ENCODE measurements at places on chromosomes 1 and 21.
A peak's percentile ranks its signal among the peaks of the same experiment; 100 is the strongest.

- DNase-seq = no peak
These were observed 492.0 kb upstream of the USP24 start for GRCh38 chr1:55707196-55707595.

DNA sequence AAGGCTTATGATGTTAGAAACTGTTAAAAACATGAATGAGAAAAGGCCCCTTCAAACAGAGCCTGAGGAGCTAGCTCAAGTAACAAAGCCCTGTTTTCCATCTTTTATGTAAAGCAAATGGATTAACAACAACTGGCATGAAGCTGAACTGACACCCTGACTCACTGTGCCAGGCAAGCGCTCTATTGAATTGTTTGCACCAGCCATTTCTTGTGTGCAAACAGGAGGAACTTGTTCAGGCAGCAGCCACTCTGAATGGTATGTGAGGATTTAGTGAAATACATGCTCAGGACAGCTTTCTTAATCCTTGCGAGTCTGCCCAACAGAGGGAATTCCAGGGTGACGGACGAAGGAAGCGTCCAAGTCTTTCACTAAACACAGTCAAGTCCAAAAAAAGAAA is 291.1 kb upstream of the ADGRL2 start:
- no peak for DNase-seq

DNA sequence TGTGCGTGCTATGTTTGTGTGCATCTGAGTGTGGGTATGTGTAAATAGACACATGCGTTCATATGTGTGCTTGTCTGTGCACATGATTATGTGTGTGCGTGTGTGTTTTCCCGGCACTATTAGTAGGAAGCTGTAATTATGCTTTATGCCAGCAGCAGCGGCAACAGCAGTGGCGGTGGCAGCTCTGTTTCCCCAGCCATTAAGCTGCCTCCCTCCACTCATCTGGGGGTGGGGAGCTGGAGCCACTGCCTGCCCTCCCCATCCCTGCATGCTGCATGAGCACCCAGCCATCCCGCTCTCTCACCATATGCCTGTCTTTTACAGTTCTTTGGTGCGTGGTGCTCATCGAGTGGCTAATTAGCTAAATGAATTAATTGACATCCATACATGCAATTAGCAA is 30.5 kb upstream of the ACOT11 start:
- DNase-seq = peak; percentile 84

GRCh38 chr1:11541956-11542355 is 63.0 kb downstream of the DISP3 start:
- no peak for DNase-seq

DNA sequence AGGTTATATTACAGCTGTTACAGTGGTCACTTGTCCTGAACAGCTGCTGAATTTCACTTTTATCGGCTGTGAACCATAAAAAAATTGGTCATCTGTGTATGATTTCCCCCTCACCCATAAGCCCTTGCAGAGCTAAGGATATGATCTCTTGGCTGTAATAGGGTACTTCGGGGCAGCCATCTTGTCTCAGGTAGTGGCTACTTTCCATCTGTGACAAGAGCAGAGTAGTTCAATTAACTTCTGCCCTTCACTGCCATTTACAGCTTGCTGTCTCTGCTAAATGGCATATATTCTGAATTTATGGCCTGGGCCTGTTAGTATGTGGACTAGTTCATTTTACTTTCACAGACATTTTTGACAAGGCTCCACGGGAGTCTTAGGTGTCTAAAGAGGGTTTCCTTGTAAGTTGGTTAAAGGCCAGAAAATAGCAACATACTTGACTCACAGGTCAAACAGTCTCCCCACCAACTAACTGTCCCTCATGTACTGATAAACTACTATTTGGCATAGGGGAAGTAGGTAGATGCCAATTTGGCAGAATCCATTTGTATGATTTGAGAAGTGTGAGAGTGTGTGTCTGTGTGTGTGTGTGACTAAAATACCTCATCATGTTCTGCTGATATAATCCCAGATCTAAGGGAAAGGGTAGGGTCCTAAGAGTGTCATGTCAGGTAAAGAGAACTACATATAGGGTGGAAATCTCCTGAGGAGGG is 151.6 kb downstream of the KCTD3 start:
- peak; percentile 44 for DNase-seq

- DNase-seq = no peak
These were observed 193.8 kb upstream of the JUN start for GRCh38 chr1:58977598-58977997.

DNA sequence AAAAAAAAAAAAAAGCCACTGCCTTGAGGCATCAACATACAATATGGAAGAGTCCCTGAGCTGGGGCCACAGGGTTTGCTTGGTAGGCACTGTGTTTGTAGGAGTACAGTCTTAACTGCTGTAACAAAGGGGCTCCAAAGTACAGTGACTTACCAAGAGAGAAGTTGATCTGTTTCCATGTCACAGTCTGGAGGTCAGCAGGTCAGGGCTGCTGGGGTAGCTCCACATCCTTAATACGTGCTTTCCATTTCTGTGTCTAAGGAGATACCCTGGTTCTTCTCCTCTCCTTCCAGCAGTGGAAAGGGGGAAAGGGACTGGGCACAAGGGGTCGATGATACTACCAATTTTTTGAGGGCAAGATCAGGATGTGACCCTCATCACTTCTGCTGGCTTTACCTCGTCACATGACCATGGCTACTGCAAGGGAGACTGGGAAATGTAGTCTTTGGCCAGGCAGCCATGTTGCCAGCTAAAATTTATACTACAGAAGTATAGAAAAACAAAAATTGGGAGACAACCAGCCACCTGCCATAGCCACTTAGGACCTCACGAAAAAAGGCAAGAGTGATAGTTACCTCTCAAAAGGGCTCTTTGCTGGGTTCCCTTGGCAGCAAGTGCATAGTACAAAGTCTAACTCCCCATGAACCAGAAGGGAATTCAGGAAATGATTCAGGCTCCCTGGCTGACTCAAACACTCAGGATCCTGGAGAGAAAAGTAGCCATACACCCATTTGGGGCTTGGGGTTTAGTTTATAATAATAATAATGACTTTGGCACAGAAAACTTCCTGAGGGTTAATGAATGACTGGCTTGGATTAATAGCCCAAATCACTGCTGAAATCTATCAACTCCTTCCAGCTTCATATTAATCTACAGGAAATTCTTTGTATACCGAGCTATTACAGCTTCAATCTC is 52.7 kb upstream of the ATP5PO start:
- no peak for DNase-seq

GRCh38 chr1:212290608-212291007 is 5.4 kb downstream of the PPP2R5A start:
- peak; percentile 24 for DNase-seq

GRCh38 chr1:204921855-204922516 is 51.3 kb downstream of the NFASC start:
- no peak for DNase-seq

GRCh38 chr1:236875975-236876374 is 80.9 kb downstream of the MTR start:
- no peak for DNase-seq

DNA sequence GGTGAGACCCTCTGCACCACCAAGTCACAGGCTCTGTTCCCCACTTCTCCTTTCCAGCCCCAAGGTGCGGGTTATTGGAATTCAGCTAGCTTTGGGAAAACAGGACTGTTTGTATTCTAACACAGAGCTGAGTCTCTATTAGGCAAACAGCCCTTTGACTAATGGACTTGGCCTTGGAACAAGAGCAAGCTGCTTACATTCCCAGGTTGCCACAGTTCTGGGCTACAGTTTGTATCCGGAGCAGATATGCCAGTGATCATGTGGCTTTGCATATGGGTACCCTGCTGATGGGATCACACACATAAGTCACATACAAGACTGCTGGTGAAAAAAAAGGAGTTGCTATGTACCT is 110.5 kb upstream of the COA6 start:
- no peak for DNase-seq

GRCh38 chr1:111483876-111484275 is 10.1 kb downstream of the C1orf162 start:
- no peak for DNase-seq

DNA sequence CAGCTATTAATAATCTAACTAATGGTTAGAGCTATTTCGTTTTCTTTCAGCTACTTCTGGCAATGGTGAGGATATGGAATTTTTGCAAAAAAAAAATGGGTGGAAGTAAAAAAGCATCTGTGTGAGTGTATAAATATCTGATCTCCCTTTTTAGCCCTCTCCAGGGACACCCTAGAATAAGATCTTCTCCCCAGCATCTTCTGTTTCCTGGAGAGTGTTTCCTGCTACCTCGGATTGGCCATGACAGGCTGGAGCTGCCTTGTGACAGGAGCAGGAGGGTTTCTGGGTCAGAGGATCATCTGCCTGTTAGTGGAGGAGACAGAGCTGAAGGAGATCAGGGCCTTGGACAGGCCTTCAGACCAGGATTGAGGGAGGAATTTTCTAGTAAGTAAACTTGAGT is 23.8 kb downstream of the HSD3B2 start:
- DNase-seq = no peak

DNA sequence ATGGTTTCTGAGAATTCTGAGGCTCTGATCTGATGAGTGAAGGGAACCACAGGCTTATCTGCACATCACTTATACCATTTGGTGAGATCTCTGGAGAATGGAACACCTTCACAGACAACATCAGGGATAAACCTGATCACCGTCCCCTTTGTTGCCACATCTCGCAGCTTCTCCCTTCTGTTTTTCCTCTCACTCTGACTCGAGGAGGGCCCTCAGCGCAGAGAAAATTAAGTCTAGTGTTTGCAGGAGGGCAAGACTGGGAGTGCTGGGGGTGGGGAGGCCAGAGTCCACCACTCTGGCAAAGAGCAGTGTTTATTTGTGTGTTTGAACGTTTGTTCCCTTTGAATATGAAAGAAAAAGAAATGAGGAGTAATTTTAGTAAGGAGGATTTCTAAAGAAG is 29.0 kb upstream of the BATF3 start:
- DNase-seq = no peak

DNA sequence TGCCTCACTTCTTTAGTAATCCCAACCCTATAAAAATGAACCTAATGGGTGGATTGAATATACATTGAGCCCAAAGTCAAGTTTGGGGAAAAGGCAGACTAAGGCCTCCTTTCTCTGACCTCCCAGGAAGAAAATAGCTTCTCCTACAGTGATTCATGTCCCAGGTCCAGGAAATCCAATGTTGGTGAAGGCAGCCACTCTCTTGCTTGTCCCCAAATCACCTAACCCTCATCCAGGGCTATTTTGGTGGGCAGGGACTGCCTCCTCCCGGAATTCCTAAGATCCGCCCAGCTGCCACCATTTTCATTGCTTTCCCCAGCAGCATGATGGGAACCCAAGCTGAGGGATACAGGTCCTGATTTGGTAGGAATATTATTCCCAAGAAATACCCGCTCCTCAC is 8.4 kb downstream of the MYOG start:
- no peak for DNase-seq

DNA sequence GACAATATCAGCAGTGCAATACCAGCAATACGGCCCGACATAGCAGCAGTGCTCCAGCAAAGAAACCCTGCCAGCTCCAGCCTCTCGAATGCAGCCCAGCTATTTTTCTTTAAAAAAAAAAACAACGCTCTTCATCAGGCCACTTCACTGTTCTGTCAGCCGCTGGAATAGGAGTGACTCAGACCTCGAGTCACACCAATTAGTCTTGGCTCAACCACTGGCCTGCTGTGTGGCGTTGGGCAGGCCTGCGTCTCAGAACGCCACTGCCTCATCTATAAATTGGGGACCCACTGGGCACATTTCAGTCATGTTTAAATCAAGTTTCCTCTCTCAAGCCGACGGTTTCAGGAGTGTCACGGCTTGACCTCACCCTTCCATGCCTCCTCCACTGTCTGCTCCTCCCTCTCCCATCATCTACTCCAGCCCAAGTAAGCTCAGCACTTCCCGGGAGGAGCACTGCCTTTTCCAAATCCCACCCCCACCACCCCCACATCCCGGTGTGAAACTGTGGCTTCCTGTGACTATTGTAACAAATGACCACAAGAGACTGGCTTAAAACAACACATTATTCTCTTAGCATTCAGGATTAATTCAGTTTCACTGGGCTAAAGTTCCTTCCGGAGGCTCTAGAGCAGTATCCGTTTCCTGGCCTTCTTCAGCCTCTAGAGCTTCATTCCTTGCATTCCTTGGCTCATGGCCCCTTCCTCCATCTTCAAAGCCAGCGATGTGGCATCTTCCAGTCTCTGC is 71.9 kb upstream of the EFHD2 start:
- no peak for DNase-seq

DNA sequence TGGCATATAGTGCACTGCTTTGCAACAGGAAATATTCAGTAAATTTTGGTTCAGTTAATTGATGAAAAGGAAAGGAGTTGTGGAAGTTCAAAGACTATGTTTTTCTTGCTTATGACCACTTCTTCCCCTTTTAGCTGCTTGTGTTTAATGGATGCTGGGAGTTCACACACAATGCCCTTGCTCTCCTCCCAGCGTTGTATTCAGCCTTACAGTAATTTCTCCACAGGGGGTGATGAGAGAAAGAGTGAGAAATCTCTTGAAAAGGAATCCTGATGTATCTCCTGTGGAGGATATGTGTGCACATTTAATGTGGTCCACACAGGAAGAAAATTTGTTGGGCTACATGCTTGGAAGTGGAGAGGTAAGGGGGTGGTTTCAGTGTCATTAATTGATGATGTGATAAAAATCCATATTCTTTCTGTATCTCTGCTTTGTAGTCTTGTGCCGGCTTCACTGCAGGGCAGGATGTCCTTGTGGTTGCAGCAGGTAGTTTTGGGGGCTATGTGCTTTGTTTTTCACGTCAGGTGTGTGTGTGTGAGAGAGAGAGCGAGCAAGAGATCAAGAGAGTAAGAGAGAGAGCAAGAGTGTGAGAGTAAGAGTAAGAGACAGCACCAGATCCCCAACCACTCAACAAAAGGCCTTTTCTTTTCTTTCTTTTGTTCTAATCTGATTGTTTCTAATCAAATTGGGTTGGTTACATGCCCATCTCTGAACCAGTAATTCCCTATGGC is 204.4 kb downstream of the RWDD3 start:
- DNase-seq = peak; percentile 7

- no peak for DNase-seq
These were observed 19.5 kb downstream of the ZMYM4 start for GRCh38 chr1:35287807-35288640.

GRCh38 chr1:94636624-94637023 is 95.1 kb upstream of the F3 start:
- no peak for DNase-seq

GRCh38 chr1:27569088-27569460 is 34.9 kb downstream of the AHDC1 start:
- peak; percentile 40 for DNase-seq

- DNase-seq = no peak
These were observed 41.8 kb upstream of the USP25 start for GRCh38 chr21:15688016-15688415.

DNA sequence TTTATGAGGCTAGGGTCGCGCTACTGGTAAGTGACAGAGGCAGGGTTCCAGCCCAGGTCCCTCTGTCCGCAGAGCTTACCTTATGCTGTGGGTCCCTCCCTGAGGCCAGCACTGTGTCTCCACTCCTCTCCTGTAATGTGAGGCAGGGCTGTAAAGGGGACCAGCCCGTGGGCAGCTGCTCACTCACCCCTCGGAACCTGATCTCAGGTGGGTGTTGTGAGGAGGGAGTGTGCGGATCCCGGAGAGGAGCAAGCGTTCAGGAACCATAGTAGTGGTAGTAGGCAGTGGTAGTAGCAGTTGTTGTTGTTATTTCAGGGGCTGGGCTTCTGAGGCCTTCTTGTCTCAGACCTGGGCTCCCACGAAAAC is 1.7 kb downstream of the ZC3H12A start:
- DNase-seq = no peak

GRCh38 chr1:237681210-237681609 is 209.5 kb downstream of the ZP4 start:
- DNase-seq = no peak

Measured in NCI-H69 (cell line).